ENCODE measurements at places on chromosomes 7 and 10.

GRCh38 chr10:88190123-88190522 lies 326.7 kb downstream of the PTEN start:
- no peak for DNase-seq

GRCh38 chr10:101779544-101780186 lies 3.6 kb downstream of the NPM3 start:
- no peak for DNase-seq

DNA sequence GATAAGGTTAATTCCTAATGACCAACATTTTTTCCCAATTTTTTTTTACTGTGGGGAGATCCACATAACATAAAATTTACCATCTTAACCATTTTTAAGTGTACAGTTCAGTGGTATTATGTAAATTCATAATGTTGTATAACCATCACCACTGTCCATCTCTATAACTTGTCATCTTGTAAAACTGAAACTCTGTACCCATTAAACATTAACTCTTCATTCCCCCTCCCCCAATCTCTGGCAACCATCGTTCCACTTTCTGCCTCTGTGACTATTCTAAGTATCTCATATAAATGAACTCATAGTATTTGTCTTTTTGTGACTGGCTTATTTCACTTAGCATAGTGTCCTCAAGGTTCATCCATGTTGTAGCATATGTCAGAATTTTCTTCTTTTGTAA lies 46.0 kb upstream of the HPS1 start:
- no peak for DNase-seq

GRCh38 chr10:20841419-20841818 lies 55.7 kb downstream of the NEBL start:
- no peak for DNase-seq

GRCh38 chr10:78511324-78512204 lies 477.9 kb downstream of the RPS24 start:
- DNase-seq: no peak

GRCh38 chr7:91915401-91916050 lies 25.1 kb upstream of the AKAP9 start:
- no peak for DNase-seq

DNA sequence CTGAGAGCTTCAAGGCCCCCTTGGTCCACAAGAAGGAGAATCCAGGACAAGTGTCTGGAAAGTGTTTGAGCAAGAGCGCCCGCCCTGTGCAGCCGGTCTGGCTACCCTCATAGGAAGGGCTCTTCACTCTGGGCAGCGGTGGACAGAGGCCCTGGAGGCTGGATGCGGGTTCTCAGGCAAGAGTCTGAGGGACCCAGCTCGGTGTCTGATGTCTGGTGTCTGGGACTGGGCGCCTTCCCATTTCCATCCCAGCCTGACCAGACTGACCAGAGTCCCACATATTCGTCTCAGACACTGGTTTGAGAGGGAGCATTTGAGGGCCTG lies 59.8 kb downstream of the HK1 start:
- DNase-seq: no peak

DNA sequence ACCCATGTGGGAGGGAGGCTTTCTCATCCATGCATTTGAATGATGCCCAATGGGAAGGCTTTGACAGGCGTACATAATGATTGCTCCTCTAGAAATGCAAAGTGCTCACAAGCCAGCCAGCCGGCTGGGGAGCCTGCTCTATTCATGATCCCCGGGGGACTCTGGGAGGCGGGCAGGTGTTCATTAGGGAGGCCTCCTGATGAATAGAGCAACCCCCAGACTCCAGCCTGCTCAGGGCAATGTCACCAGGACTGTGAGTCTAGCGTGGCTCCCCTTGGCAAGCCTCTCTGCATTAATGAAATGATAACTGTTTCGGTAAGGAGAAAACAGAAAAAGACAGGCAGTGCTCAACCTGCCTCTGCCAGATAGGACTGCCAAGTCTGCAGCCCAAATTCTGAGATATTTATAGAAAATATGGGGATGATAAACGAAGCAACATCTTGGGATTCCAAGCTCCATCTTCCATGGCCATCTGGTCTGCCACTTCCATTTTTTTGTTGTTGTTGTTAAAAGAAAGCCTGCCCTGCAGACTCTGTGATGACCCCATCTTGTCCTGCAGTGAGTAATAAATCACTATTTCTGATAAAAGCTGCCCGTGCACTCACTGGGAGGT lies 236.4 kb downstream of the PRPF18 start:
- DNase-seq: no peak

Data from NCI-H187 (cell line).